ENCODE measurements at places on chromosomes 13 and 19. TPM values are rescaled to one million over a fixed set of nuclear protein-coding genes. Genes with fewer than 3 reads are reported as not detected.

- DNase-seq: no peak
Measured at GRCh38 chr19:1606138-1606651, 933 bp upstream of the UQCR11 start.

The TTC9B gene
- not detected for total RNA-seq

The PGLYRP1 gene
- total RNA-seq: not detected

GRCh38 chr13:104625201-104625600 lies 1559.0 kb upstream of the SLC10A2 start:
- no peak for DNase-seq

The NCAN gene
- total RNA-seq: not detected

Data from activated CD4-positive, alpha-beta T cell treated with anti-CD3 and anti-CD28 coated beads for 36 hours (primary cell).